ENCODE measurements at places on chromosomes 2 and 18.

- no peak for DNase-seq
Measured at GRCh38 chr2:240922982-240923537, 16.9 kb downstream of the CROCC2 start.

DNA sequence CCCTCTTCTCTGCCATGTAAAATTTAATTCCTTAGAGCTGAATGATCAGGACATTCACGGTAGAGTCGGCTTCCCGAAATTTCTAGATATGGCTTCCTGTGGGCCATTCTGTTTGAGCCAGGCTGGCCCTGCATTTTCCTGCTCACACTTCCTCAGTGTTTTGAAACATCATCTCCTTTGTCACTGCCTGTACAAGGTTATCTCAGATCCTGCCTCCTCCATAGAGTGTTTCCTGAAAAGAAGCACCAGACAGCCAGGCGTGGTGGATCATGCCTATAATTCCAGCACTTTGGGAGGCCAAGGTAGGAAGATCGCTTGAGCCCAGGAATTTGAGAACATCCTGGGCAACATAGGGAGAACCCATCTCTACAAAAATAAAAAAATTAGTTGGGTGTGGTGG lies 43.6 kb downstream of the GRHL1 start:
- DNase-seq, result no peak

DNA sequence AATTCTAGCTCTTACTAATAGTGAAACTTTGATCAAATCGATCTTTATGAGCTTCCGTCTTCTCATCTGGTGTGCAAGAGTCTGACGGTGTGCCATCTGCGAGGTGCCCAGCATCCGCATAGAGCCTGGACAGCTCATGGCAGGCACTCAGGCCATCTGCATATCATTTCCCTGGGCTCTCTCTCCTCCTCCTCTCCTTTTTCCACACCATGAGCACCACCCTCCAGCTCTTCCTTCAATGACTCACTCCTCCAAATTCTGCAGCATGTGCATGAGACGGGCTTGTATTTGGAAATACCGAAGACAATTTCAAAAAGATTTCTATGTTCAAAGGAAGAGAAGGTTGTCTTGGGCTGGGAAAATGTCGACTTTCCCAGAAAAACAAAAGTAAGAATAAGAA lies 161.1 kb downstream of the CCBE1 start:
- DNase-seq, result no peak

- no peak for DNase-seq
Measured at GRCh38 chr2:165720511-165720910, 73.5 kb downstream of the GALNT3 start.

GRCh38 chr2:130963849-130964793 lies 127.4 kb downstream of the ARHGEF4 start:
- no peak for DNase-seq

GRCh38 chr2:2876331-2877221 lies 501.0 kb downstream of the EIPR1 start:
- no peak for DNase-seq

GRCh38 chr2:19971691-19972090 lies 18.2 kb downstream of the WDR35 start:
- peak; percentile 9 for DNase-seq
